ENCODE measurements at places on chromosomes 11 and 22. TPM values are rescaled to one million over a fixed set of nuclear protein-coding genes. Genes with fewer than 3 reads are reported as not detected.

SLCO2B1 gene
- not detected for total RNA-seq

CEP126 gene
- total RNA-seq: 1.8 TPM

OR6A2 gene
- 0.07 TPM for total RNA-seq

OR51G1 gene
- not detected for total RNA-seq

UBE2L6 gene
- total RNA-seq: 180 TPM

MS4A8 gene
- not detected for total RNA-seq

RASL10A gene
- total RNA-seq: not detected

TSSK2 gene
- total RNA-seq: not detected

CARD10 gene
- 0.25 TPM for total RNA-seq

NCR3LG1 gene
- 1.3 TPM for total RNA-seq

- peak; percentile 17 for DNase-seq
Observed at GRCh38 chr11:63917692-63918506, 935 bp upstream of the RCOR2 start.

GRCh38 chr11:12045914-12046635 lies 37.6 kb upstream of the DKK3 start:
- DNase-seq: no peak

- no peak for DNase-seq
Observed at GRCh38 chr11:35064114-35064800, 74.7 kb upstream of the CD44 start.

DNA sequence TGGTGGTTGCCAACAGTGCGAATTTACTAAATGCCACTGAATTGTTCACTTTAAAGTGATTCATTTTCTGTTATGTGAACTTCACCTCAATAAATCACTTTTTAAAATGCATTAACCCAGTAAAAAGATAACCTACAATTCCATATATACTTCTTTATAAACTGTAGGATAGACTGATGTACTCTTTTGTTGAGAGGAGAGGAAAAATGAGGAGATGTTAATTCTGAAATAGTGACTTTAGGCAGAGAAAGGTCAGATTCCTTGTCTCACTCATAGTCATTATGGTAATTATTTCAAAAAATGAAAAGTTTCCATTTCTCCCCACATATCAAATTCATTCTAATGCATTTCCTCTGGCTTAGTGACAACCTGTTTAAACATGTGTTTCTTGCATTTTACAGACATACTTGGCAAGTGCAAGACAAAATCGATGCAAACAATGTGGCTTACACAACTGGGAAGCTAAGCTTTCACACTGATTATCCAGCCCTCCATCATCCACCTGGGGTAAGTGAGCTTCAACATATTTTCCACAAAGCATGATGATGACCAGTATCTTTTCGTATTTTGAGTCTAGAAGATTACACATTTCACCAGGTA lies 74.5 kb downstream of the BBOX1 start:
- no peak for DNase-seq

GRCh38 chr11:78575478-78575877 lies 814 bp upstream of the NARS2 start:
- no peak for DNase-seq

GRCh38 chr11:21133722-21134121 lies 464.3 kb downstream of the NELL1 start:
- DNase-seq: no peak

GRCh38 chr11:3021125-3021524 lies 29.0 kb upstream of the NAP1L4 start:
- peak; percentile 46 for DNase-seq

DNA sequence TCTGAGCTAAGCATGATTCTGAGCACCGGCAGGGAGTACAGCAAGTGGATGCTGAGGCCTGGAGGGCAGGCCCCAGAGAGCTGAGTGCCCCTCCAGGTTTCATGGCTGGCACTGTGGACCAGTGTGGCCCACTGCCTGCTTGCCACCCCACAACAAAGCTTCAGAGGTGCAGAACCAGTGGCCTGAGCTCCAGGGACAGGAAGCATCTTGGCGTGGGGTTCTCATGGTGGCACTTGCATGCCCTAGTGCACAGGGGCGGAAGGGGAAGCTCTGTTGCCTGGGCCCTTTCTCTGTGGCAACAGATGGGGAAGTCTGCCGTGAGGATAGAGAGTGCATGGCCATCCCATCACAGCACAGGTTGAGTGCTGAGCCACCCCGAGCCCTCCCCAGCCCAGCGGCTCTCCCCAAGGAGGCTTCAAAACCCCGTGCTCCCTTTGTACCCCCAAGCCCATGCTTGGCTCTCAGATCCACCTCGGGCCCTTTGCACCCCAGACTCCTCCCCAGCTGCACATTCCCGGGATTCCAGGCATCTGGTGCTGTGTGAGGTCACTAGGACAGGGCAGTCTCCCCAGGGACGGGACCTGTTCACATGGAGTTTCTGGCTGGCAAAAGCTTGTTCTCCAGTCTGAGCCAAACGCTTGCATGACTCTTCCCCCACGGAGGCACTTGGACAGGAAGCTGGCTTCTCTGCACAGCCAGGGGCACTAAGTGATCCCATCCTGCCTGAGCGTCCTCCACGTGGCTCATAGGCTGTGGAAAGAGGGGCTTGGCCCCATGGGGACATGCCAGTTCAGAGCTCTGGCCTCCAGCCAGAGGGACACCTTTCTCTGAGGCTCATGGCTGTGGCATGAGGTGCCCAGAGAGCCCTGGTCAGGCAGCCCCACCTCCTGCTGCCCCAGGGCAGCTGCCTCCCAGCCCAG lies 4.2 kb downstream of the SLC25A1 start:
- DNase-seq: no peak

- no peak for DNase-seq
Observed at GRCh38 chr22:39915295-39915726, 14.4 kb downstream of the GRAP2 start.

DNA sequence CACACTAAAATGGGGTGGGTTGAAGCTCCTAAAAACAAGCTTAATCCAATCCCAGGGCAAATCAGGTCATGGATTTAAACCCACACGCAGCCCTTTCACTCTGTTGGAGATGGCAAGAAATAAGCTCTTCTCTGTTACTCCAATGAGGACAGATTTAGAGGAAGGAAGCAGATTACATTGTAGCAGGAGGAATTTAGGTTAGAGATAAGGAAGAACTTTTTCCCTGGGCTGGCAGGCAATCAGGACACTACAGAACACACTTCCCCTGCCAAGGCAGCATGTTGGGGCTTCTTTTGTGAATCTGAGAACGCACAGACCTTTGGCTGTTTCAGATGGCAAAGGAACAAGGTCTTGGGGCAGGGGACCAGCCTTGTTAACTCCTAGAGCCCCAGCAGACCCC lies 46.2 kb downstream of the C11orf58 start:
- DNase-seq: no peak

DNA sequence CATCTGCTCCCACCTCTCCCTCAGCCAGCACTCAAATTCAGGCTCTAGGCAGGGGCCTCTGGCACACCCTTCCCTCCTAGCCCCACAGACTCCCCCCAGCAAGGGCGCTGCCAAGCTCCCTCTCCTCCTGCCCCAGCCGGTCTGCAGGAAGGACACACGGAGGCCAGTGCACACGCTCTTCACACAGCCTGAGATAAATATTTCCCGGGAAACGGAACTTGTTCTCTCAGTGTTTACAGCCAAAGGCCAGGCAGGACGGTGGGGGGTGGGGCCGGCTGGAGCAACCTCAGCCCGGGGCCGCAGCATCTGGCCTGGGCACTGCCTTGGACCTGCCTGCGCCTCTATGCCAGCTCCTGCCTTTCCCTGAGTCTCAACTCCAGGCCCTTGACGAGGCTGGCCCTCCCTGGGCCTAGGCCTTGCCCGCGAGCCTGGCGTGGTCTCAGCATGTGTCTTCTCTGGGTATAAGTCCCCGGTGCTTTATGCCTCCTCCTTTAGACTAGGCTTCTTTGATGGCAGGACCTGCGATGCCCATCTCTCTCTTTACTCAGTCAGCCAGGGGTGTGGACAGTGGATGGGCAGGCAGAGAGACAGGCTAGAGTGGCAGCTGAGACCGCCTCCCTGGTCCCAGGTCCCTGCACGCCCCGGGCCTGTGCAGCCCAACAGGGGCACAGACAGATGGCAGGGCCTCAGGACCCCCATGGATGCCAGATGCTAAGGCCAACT lies 48.4 kb downstream of the PDE2A start:
- no peak for DNase-seq

DNA sequence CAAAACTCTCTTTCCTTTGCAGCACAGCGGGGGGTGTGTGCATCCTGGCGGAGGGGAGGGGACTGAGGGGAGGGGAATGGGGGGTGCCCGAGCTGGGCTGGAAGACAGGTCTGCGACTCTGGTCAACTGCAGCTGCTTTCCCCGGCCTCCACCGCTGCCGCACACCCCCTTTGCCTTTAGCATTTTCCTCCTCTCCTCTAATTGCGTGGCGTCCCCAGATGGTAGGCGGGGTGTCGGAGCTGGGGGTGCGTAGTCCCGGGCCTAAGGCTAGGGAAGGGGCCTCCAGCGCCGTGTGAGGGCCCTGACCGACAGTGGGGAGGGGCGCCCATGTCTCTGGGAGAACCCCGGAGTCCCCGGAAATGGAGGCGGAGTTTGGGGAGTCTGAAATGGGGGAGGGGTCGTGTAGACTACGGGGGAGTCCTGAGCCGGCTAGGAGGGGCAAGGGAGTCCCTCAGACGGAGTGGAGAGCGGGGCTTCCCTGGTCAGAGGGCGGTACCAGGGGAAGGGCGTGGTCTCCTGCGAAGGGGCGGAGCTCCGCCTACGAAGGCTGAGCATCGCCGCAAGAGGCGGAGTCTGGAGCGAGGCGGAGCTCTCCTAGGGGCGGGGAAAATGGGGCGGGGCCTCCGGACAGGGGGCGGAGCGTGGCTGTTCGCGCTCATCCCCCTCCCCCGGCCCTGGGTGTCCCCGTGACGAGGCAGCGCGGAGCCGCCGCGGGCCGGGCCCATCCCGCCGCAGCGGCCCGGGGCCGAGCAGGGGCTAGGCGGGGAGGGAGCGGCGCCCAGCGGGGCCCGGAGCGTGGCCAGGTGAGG lies at the start of gene PELI3:
PELI3 (plus strand) TSS at position 681 of the 809 bp plus-strand sequence. CDS start 1,224 bp downstream, outside the sequence.
- peak; percentile 92 for DNase-seq

GRCh38 chr11:107184986-107185385 lies 166.7 kb upstream of the GUCY1A2 start:
- no peak for DNase-seq

DNA sequence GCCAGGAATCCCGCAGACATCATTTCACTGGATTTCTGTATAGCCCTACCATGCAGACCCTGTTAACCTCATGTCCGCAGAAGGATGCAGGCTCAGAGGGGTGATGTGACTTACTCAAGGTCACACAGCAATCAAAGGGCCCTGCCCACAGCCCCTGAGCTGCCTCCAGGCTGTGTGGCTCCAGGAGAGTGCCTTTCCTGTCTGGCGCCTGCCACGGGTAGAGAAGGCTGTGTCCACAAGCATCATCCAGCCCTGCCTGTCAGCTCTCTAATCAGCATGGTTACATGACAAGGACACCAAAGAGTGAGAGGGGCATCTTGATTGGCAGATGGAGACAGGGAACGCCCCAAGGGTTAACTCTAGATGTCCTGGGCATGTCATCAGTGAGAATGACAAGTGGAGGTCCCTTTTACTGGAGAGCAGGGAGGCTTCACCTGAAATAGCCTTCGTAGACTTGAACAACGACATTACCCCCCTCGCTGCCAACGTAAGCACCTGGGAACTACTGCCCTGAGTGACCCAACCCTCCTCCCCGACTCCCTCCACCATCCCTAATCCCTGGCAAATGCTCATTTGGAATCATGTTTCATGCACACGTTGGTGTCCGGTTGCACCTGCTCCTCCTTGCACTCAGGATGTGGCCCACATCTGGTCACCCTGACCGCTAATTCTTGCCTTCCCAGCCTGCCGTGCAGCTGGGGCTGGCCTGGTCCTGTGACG lies 6.9 kb downstream of the FGF19 start:
- no peak for DNase-seq

- DNase-seq: no peak
Observed at GRCh38 chr11:3933165-3933628, 77.7 kb downstream of the STIM1 start.

DNA sequence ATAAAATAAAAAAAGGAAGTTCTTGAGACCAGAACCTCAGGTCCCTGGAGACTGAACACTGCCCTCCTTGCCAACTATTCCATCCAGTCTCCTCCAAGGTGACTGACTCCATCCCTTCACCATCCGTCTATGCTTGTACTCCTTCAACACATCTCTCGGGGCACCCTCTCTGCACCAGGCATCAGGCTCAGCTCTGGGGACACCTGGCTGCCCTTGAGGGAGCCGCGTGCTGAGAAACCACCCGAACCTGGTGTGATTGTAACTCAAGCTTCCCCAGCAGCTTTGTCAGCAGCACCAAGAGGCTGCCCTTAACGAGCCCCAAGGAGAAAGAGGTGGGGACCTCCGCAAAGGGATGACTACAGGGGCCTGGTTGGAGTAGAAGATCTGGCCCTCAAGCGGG lies 1.7 kb downstream of the PTPN5 start:
- DNase-seq: no peak

DNA sequence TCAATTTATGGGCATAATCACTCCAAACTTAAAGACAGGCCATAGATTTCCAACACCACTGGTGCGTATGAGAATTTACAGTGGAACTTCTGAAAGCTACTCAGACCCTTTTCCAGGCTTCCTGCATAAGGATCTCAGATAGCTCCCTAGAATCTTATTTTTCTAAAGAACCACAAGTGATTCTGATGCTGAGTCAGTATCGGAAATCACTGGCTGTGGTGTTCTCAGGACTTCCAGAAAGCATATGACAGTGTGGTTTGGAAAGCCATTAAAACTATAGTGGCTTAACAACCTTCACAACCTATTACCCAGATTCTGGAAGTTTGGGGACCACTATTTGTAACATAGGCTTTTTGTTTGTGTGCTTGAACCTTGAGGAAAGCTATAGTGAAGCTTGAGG lies 756.0 kb downstream of the DLG2 start:
- no peak for DNase-seq

DNA sequence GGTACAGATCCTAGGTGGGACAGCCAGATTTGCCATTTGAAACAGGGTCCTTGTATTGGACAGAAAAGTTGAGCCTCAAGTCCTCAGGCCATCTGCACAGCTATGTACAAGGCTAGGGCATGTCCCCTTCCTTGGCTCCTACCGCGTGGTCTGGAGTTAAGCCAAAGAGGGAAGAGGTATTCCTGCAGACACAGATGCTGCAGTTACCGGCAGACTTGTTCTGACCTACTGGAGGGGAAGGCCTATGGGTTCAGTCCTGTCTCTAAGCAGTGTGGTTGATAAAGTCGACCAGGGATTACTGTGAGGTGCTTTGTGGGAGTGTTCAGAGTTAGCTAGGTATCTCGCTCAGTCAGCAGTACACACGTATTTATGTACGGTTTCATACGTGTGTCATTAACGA lies 180.6 kb downstream of the ADAMTS15 start:
- DNase-seq: no peak

GRCh38 chr22:19615867-19616581 lies 91.8 kb upstream of the CLDN5 start:
- DNase-seq: no peak

- DNase-seq: no peak
Observed at GRCh38 chr11:121446752-121447156, 5.4 kb upstream of the SORL1 start.

- no peak for DNase-seq
Observed at GRCh38 chr22:17130199-17130598, 9.0 kb upstream of the TMEM121B start.

- peak; percentile 44 for DNase-seq
Observed at GRCh38 chr11:119056421-119056999, 495 bp downstream of the HYOU1 start.

Measured in activated T-cell treated with anti-CD3 and anti-CD28 coated beads, Interleukin-2, amount 50 U/mL, for 72 hours (primary cell).